ENCODE measurements at places on chromosomes 4 and X.
A peak's percentile ranks its signal among the peaks of the same experiment; 100 is the strongest.

GRCh38 chrX:136028383-136028984 is 43.2 kb downstream of the SLC9A6 start:
- no peak for DNase-seq

- no peak for DNase-seq
These were observed 3.2 kb upstream of the GRSF1 start for GRCh38 chr4:70842761-70843435.

- no peak for DNase-seq
These were observed 376 bp upstream of the C4orf36 start for GRCh38 chr4:86892636-86892960.

GRCh38 chr4:15434091-15434490 is 6.3 kb downstream of the C1QTNF7 start:
- no peak for DNase-seq

- DNase-seq = no peak
These were observed 7.6 kb downstream of the CPLX1 start for GRCh38 chr4:818106-818921.

- DNase-seq = no peak
These were observed 269.1 kb upstream of the SLIT2 start for GRCh38 chr4:19982556-19982955.

DNA sequence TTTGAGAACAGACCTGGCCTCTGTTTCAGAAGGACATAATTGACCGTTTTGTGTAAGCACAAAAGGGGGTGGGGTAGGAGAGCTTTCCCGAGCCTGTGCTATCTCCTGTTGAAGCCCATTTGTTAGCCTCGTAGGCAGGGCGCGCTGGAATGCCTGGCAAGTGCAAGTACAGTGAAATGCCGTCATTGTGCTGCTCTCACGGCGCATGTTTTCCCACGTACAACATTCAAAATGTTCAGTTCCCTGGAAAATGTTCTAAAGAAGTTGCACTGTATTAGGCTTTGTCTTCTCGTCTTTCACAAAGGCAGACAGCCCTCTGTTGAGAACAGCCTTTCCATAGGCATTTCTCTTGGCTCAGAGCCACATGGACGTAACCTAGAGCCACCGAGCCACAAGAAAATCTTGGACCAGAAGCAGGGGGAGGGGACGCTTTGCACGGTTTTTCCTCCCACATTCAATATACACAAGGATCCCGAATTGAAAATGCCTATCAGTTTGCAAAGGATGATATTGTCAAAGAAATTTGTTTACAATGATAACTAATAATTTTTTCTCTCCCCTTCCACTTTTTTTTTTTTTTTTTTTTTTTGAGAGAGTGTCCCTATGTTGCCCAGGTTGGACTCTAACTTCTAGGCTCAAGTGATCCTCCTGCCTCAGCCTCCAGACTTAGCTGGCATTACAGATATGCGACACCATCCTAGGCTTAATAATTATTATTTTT is 54.6 kb upstream of the RAPGEF2 start:
- DNase-seq = no peak

GRCh38 chr4:172497321-172497720 is 671.3 kb upstream of the GALNT7 start:
- DNase-seq = no peak

DNA sequence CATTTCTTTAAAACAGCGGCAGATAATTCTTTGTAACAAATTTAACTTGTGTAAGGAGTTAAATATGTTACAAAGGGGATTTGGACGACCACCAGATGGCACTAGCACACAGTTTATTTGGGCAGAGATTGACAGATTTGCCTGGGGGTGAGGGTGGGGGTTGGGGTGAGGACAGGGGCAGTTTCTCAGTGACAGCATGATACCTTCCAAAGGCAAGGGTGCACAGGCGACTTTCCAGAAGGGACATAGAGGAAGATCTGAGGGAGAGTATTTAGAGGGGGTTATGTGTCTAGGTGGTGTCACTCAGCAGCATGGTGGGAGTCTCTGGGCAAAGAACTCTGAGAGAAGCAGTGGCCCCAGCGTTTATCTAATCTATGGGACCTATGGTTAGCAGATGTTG is 9.6 kb upstream of the TMA16 start:
- peak; percentile 29 for DNase-seq

Measured in T-helper 9 cell (primary cell).